H7 (cell line): ENCODE measurements at places on chromosomes 3 and 15. TPM values are rescaled to one million over a fixed set of nuclear protein-coding genes. Genes with fewer than 3 reads are reported as not detected.

Gene LDHAL6B
- not detected in 2 replicates for total RNA-seq

Gene BFSP2
- total RNA-seq = not detected in 2 replicates

Gene LIPH
- total RNA-seq = 0.21 TPM in 1 of 2 replicates, not detected in the other

Gene EFHB
- 0.17 and 0.22 TPM in 2 replicates for total RNA-seq

Gene FAM107A
- total RNA-seq = 0.07 TPM in 1 of 2 replicates, not detected in the other

Gene UNC45A
- 85.9 and 87.2 TPM in 2 replicates for total RNA-seq

Gene CPN2
- total RNA-seq = 0.21 TPM in 1 of 2 replicates, not detected in the other

Gene GOLGA6B
- total RNA-seq = 0.59 and 2.5 TPM in 2 replicates

Gene MESP2
- total RNA-seq = 2.0 TPM in 2 replicates

Gene CHRNA3
- total RNA-seq = 2.6 and 4.4 TPM in 2 replicates

Gene P2RY1
- total RNA-seq = 25.1 and 38.2 TPM in 2 replicates

Gene GOLGA6L4
- 0.10 and 1.8 TPM in 2 replicates for total RNA-seq

Gene SHC4
- 0.03 and 1.1 TPM in 2 replicates for total RNA-seq

Gene MUC4
- 3.5 and 4.0 TPM in 2 replicates for total RNA-seq

Gene ALDH1L1
- 0.15 and 0.28 TPM in 2 replicates for total RNA-seq

Gene ITIH1
- total RNA-seq = not detected in 2 replicates

Gene IGSF11
- total RNA-seq = 0.66 and 0.89 TPM in 2 replicates

Gene PIGZ
- total RNA-seq = 0.55 and 1.2 TPM in 2 replicates

Gene RASL12
- total RNA-seq = 20.9 and 22.1 TPM in 2 replicates

Gene CLEC3B
- not detected in 2 replicates for total RNA-seq

Gene UBAP1L
- 0.14 and 1.6 TPM in 2 replicates for total RNA-seq

Gene PLXND1
- total RNA-seq = 59.0 and 70.4 TPM in 2 replicates

Gene GP9
- not detected in 2 replicates for total RNA-seq

Gene CLSTN2
- 0.10 and 0.15 TPM in 2 replicates for total RNA-seq

Gene PRSS50
- 0.07 and 0.92 TPM in 2 replicates for total RNA-seq

Gene NMB
- 13.5 and 19.4 TPM in 2 replicates for total RNA-seq

Gene IGF2BP2
- total RNA-seq = 83.7 and 122 TPM in 2 replicates

Gene HHATL
- not detected in 2 replicates for total RNA-seq

Gene FOXB1
- 25.0 and 32.7 TPM in 2 replicates for total RNA-seq
